ENCODE measurements at places on chromosomes 3 and 15. TPM values are rescaled to one million over a fixed set of nuclear protein-coding genes. Genes with fewer than 3 reads are reported as not detected.
A peak's percentile ranks its signal among the peaks of the same experiment; 100 is the strongest.

DNA sequence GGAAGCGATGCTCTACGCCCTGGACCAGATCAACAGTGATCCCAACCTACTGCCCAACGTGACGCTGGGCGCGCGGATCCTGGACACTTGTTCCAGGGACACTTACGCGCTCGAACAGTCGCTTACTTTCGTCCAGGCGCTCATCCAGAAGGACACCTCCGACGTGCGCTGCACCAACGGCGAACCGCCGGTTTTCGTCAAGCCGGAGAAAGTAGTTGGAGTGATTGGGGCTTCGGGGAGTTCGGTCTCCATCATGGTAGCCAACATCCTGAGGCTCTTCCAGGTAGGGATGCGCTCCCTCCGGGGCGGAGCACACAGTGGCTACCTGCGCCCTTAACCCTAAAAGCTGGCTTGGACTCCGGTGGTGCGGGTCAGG lies 698 bp downstream of the GRM7 start:
- DNase-seq, result no peak
- no peaks in the 10 kb centered on the region for H3K4me1 ChIP-seq
- H3K36me3 ChIP-seq, result no peaks in the 10 kb centered on the region
- no peak overlapping the region for H3K4me3 ChIP-seq
- H3K27ac ChIP-seq, result no peak overlapping the region
- peaks cover 15% of the 10 kb centered on the region for H3K27me3 ChIP-seq

Gene AGBL1
- not detected for total RNA-seq

Gene NANOGP8
- not detected for total RNA-seq

Gene IMPG2
- 0.13 TPM for total RNA-seq

Gene CHRM5
- not detected for total RNA-seq

DNA sequence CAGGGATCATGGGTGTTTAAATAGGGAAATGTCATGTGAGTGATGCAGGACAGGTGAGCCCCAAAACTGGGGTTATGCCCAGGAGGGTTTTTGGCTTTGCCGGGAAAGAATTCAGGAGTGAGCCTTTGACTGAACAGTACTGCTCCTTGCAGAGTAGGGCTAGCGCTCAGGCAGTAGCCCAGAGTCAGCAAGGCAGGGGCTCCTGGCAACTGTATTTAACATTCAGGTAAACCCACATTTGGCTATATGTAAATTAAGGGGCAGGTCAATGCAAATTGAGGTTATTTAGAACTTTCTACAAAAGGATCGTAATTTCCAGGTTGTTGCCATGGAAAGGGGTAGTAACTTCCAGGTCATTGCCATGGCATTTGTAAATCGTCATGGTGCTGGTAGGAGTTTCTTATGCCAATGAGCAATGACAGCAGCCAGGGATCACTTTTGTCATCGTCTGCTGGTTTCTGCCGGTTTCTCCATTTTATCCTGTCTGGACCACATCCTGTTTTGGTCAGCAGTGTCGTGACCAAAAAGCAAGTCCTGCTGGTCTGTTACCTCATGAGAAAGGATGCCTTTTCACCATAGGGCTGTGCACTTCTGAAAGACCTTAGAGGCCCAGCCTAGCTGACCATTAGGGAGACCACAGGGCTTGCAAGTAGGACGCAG lies 24.3 kb downstream of the MTHFS start:
- H3K27me3 ChIP-seq, result no peaks in the 10 kb centered on the region
- H3K4me3 ChIP-seq, result no peak overlapping the region
- H3K27ac ChIP-seq, result peak overlapping the region; percentile 59
- peak; percentile 63 for DNase-seq
